ENCODE measurements at places on chromosomes 3 and 15. TPM values are rescaled to one million over a fixed set of nuclear protein-coding genes. Genes with fewer than 3 reads are reported as not detected.

SENP8 gene
- 1.0 TPM for polyA plus RNA-seq

LSAMP gene
- polyA plus RNA-seq = 1.4 TPM

ZNF502 gene
- 1.7 TPM for polyA plus RNA-seq

ITIH4 gene
- polyA plus RNA-seq = 21.1 TPM

GOLGA8O gene
- polyA plus RNA-seq = 0.51 TPM

REC114 gene
- polyA plus RNA-seq = not detected
